ENCODE measurements at places on chromosomes 5 and 9.

- DNase-seq = no peak
Observed at GRCh38 chr9:108750661-108751215, 105.0 kb downstream of the ACTL7B start.

DNA sequence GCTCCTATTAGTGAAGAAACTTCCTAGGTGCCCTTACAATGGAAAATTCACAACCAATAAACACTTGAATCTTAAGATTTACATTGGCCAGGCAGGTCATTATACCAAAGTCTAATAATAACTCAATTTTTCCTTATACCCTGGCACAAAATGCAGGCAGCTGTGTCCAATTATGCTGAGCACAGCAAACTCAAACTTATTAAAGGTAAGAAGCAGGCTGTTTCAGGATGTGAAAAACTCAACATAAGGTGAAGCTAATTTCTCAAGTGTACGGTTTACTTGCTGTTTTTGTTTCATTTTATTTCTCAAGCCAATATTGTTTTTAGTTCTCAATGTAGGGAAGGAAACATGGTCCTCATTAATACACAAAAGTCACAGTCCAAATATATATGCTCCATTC is 405.1 kb downstream of the KCTD16 start:
- no peak for DNase-seq

DNA sequence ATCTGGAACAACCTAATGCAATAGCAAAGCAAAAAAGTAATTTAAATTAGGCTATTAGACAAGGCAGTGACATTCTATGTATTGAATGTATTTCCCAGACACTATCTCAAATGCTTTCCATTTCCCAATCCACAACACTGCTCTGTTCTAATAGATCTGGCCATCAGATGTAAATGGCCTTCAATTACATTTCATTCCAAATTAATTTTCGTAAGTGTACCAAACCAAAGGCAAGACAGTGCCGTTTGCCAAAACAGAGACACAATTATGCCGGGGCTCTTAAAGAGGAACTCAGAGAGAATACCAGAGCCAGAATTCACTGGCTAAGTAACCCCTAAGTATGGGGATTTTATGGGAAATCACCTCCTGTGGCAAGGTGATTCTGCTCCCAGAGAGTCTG is 63.1 kb downstream of the GNAQ start:
- DNase-seq = no peak

- no peak for DNase-seq
Observed at GRCh38 chr9:96108691-96109380, 193.1 kb downstream of the HSD17B3 start.

- peak; percentile 62 for DNase-seq
Observed at GRCh38 chr5:164345173-164345849, 839.9 kb downstream of the MAT2B start.

- DNase-seq = no peak
Observed at GRCh38 chr5:35822511-35822910, 34.2 kb upstream of the IL7R start.

DNA sequence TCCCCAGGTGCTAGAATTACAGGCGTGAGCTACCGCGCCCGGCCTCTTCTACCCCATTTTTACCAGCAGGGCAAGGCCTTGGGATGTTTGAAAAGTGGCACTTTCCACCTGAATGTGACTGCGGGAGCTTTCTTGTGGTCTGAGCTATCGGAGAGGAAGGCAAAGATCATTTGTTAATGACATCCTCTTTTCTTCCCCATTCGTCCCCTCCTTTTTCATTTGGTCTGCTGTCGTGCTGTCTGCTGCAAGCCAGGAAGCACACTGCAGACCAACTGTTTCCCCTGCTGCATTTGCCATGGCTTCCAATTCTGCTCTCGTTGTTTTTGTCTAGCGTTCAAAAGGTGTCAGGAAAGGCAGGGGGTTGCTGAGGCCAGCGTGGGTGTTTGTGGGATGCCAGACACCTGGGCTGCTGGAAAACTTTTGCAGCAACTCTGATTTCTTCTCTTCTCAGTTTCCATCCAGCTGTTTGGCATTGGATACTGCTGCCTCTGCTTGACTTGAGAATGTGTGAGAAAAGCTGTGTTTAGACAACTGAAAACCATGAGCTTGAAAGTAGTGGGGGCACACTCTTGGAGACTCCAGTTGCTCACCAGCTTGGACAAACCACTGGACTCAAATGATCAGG is 196.4 kb upstream of the MSX2 start:
- DNase-seq = no peak

DNA sequence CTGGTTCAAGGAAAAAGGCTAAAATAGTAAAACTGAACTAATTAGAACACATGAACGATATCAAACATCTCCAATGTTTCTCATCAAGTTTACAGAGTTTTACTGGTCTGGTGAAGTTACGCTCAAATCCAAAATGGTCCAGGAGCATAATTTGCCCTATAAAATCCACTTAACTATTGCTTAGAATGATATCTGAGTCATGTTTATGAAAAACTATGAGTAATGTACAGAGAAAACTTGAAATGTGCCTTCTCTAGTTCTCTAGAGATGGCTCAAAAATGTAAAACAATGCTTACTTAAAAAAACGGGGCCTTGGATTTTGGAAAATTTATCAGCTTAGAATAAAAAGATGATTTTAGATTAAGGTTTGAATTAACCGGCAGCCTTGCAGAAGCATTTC is 108.1 kb downstream of the FBXW11 start:
- DNase-seq = no peak

GRCh38 chr5:19928562-19929421 is 59.2 kb downstream of the CDH18 start:
- no peak for DNase-seq

DNA sequence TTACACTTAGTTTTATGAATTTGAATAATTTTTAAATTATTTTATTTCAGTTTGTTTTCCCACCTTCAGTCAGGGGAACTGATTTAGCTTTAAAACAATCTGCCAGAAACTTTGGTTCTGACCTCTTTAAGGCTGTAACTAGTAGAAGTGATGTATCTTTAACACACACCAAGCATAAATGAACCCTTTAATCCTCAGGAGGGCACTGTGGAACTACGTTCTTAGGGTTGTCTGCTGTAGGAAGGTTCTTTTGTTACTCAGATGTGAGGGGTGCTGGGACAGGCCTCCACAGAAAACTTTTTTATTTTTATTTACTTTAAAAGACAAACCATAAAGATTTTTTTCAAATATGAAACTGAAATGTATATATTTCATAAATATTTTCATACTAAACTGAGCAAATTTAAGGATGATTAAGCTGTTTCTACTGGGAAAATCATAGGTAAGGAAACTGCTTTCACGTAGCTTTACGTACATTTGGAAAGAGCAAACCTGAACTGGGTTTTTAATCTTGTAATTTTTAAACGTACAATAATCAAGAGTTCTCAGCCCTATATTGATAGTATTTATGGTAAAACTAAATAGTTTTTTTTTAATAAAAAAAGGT is 5.3 kb downstream of the KLF4 start:
- peak; percentile 57 for DNase-seq

DNA sequence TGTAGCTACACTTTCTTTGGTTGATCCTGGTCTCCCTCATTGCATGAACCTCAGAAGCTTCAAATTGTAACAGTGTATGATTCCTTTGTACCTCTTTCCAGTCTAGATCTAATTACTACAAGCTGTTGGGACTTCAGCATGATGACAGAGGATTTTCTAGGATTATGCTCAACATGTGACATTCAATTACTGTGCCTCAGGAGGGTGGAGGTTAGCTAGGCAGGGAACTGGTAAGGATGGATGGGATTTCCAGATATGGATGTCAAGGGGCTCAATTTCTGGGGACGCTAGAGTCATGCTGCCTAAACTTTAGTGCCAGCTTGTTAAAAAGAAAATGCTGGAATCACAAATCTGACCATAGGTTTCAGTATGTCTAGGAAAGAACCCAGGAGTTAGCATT is 29.2 kb upstream of the GLRA1 start:
- DNase-seq = no peak

DNA sequence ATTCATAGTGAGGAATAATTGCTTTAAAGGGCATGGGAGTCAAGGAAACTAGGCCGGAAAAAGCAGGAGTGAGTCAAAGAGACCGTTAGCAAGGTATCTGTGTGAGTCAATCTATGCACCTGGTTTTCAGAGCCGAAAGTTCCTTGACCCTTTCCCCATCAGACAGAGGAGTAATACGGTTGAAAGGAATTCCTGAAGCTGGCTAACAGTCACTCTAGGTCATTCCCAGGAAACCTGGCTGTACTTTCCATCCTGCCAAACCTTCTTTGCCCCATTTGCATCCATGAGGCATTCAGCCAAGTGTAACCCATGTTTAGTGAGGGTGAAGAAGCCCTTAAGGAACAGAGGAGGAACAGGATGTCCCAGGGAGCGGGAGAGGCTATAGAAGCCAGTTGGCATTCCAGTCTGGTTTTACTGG is 16.2 kb downstream of the RBM18 start:
- no peak for DNase-seq

GRCh38 chr5:57772512-57772911 is 289.9 kb upstream of the ACTBL2 start:
- no peak for DNase-seq

DNA sequence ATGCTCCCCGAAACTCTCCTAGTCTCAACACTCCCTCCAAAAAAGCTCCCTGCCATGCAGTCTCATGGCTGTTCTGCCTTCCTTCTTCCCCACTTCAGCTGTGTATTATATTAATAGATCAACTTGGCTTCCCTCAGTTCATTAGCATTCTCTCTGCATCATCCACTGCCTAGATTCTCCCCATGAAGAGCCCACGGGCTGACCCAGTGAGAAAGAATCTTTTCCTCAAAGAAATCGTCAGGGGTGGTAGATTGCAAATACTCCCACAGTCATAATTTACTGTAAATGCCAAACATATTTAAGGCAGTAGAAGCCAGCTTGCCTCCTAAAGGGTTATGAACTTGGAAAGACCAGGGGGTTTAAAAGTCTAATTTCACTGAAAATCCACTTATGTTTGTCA is 33.5 kb downstream of the GNA14 start:
- DNase-seq = no peak

DNA sequence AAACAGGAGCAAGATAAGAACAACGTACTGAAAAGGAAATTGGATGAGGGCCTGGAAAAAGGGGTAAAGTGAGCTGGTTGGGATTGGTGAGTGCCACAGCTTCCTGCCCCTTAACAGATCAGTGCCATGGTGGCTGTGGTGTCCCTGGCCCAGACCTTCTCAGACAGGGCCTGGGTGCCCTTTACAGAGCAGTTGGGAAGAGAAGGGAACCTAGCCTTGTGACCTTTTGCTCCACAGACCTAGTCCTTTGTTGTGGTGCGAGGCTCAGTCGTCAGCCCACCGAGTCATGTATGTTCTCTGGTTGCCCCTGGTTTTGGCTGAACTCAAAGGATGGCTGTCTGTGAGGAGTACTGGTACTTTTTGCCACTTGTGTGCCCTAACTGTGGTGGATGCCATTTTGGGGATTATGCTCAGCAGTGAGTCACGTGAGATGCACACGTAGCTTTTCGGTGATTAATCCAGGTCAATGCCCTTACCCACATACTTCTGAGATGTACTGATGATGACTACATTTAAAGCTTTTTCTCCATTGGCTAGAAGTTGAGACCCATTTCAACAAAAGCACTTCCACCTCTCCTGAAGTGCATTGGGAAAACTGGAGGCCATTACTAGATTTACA is 48.4 kb downstream of the EXOSC2 start:
- no peak for DNase-seq

DNA sequence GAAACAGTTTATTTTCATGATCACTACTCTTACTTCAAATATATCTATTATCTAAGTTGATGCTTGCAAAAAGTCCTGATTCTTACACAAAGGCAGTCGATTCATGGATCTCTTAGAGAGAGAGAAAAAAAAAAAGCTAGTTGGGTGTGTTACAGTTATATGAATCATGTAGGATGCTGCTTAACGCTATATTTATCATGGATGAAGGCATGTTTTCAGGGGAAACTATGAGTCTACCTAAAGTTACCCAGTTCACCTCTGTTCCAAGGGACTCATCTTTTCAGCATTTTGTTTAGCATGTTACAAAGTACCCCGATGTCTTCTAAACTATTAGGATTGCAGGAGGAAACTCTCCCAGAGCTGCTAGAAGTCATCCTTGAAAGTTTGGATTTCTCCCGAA is 13.5 kb downstream of the TMC1 start:
- DNase-seq = no peak

DNA sequence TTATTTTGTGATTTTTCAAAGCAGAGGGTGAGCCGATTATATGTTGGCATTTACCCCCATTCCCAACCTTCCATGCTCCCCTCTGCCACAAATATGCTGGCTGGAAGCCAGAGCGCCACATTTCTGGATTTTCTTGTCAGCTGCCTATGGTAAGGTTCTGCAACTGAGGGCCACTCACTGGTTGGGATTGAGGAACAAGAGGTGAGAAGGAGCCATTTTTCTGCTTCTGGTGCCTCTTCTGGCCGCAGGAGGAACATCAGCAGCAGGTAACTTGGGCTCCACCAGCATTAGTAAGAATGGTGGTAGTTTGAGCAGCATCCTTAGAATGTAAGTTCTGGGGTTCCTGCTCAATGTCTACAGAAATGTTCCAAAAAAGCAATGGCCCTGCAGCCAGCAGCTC is 159.5 kb upstream of the MAST4 start:
- no peak for DNase-seq

DNA sequence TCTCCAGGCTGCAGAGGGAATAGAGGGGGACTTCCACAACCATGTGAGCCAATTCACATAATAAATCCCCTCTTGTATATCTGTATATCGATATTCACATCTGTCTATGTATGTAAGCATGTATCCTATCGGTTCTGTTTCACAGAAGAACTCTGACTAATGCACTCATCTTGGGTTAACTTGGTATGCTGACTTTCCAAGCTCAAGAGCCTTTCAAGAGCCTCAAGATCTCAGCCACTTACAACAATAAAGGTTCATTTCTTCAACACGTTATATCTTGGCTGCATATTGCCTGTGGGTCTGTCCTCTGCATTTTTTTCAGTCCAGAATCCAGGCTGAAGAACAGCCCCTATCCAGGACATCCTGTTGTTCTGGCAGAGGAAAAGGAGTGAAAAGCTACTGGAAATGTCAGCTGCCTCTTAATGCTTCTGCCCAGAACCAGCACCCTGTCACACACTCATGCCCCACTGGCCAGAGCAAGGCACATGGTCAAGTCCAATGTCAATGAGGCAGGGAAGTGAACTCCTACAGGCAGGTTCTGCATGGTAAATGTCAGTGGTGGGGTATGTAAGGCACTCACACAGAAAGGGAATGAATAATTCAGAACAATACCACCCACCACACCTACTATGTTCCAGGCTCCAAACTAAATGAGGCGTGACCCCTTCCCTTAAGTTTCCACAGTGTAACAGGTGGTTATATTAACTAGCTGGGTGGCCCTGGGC is 91.6 kb upstream of the ICE1 start:
- no peak for DNase-seq

DNA sequence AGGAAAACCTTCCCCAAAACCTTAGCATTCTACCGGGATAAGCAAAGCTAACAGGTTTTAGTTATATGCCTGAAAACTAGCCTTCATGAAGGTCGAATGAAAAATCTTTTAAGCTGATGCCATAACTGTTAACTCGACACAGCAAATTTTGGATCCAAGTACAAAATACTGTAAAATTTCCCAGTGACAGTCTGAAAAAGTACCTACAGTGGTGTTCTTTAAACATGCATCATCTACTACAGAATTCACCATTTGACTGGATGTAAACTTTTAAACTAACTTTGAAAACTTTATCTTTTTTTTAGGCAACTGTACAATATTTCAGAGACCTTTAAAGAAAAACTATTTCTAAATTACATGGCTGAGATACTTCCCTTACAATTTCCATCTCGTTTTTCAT is 791 bp downstream of the RAPGEF6 start:
- DNase-seq = no peak

Measured in right hindlimb (tissue), 1 donor.